Stimulated activated CD4-positive, alpha-beta T cell treated with anti-CD3 and anti-CD28 coated beads, Interleukin-1b, Interleukin-23, amount 100 ng/mL, for 4 hours (primary cell): ENCODE measurements at places on chromosomes 1 and 21.

GRCh38 chr1:210236840-210237409 is 4.3 kb downstream of the SERTAD4 start:
- DNase-seq, result no peak

GRCh38 chr1:116692879-116693278 is 25.3 kb upstream of the IGSF3 start:
- DNase-seq, result no peak

DNA sequence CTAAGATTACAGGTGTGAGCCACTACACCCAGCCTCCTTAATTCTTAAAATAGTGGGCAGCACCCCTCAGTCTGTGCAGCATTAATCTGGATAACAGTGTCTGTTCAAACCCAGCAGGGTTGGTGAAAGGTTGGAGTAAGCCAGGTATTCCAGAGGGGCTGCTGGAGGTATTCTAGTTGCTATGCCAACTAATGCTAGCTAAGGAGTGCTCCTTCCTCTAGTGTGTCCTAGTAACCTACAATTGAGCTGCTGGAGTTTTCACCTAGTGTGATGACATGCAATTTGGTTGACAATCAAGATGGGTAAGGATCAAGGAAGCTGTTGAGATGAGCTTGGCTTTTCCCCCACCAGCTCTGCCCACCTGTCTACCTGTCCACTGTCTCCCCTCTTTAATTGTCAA is 100.2 kb upstream of the IPO9 start:
- no peak for DNase-seq

GRCh38 chr1:47644212-47644573 is 206.3 kb downstream of the FOXD2 start:
- DNase-seq, result no peak

- no peak for DNase-seq
Observed at GRCh38 chr1:55951291-55951690, 628.1 kb downstream of the PLPP3 start.

DNA sequence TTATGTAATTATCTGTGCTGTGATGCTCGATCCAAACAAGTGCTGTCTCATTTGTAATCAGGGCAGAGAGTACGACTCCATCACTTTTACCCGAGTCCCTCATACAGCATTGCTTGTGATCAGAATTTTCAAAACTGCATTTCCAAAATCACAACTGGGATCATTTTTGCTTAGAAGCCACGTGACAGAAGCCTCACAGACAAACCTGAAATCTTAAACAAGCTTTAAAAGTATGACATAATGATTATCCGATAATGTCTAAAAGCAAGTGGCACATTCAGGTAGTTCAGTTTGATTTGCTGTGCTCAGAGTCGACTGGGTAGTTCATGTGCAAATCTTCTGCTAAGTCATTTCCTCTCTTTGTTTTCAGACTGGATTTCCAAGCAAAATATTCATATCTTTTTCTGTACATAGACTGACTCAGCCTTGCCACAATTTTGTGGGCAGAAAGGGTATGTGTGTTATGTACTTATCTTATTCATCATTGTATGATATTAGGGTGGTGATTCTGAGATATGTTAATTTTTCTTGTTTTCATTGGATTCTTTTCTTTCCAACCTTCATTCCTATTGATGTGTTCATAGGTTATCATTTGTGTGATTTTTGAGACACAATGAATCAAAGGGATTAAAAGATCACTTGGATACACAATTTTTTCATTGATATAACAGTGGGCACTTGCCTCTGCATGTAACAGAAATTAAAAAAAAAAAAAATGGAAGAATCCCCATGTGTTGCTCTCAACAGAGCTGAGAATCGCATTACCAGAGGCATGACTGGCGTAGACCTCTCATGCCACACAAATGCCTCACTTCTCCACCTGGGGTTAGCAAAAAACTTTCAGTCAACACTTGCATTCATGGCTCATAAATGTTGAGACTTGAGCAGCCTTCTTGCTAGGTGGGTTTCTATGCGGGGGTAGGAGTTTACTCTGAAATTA is 355.7 kb downstream of the LTN1 start:
- no peak for DNase-seq

DNA sequence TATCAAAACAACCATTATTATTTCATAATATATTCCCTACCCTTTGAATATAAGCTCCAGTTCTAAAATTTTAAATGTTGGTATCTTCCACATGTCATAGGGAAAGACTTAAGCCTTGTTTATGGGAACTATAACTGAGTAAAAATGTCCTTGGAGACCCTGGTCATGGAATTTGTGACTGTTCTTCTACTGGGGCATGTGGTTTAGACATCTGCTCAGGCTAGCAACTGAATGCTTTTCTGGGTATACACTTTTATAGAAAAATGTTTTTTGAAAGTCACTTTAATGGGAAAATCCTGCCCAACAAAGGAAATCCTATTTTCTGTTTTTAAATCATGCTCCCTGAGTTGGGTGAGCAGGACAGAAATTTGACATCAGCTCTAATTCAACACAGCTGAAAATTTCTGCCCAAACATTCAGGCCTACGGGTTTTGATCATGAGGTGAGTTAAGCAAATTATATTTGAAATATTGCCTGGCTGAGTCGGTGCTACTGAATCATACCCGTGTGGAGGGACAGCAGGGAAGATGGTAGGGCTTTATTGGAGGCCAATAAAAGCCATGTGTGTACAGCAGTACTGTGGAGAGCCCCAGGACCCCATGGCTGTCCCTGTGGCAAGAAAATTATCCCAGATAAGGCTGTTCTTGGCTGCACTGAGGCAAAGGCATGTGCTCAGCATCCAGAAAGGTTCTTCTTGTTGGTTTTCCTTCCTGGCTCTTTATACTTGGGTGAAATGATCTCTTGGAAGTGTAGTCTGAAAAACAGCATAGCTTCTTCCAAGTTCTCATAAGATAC is 391.8 kb downstream of the DISC1 start:
- no peak for DNase-seq
